Fibroblast of pulmonary artery (primary cell): ENCODE measurements at places on chromosomes 7 and 10.

DNA sequence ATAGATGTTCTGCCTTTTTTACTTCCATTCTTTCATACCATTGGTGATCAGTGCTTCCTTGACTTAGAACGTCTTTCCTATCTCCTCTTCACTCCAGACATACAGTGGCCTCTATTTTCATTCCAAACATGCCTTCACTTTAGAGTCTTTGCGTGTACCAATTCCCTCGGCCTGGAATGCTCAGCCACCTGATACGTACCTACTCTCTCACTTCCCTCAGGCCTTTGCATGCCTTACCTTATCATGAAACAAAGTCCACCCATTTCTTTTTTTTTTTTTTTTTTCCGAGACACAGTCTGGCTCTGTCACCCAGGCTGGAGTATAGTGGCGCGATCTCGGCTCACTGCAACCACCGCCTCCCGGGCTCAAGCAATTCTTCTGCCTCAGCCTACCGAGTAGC is 2.2 kb upstream of the CCNJ start:
- DNase-seq: no peak

DNA sequence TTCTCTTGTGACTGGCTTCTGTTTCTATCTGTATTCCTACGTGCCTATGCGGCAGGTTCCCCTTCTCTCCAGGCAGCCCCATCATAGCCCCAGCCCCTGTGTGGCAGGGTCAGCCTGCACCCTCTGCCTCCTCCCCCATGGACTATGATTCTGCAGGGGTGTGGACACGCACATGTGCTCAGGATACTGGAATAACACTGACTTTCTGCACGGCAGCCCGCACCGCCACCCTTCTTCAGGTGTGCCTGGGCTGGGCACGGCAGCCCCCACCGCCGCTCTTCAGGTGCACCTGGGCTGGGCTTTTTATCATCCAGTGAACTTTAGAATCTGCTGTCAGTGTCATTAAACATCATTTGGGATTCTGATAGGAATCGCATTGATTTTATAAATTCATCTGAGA is 202.6 kb upstream of the PPP2R2D start:
- no peak for DNase-seq

- DNase-seq: no peak
Observed at GRCh38 chr10:108688314-108688713, 1235.0 kb downstream of the XPNPEP1 start.

DNA sequence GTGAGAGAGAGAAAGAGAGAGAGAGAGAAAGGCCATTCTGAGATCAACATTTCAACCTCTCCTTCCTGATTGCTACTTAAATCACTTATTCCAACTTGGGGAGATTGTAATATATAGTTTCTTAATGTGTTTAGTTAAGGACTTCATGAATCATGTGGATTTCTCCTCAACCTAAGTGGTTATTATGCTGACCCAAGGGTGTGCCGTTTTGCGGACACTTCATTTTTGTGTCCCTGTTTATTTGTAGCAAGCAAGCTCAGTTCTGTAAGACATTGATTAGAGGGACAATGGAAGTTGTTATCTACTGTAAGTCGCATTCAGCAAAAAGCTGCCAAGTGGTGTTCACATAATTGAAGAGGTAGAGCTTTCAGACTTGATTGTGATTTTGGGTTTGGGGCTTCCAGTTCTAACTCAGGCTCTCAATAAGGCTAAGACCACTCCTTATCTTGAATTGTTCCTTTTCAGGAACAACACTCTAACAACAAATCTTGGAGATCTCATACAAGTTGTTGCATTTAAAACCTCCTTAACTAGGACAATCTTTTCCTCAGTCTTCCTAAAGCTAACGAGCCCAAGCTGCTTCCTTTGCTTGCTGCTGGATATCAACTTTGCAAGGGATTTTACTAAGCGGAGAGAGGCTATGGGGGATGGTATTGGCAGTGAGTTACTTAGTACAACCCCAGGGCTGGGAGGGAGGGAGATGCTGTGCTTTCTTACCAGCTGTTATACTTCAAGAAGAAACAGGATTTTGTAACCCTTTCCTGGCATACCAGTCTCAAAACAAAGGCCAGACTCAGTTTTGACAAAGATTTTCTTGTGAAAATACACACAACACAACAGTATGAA is 19.8 kb upstream of the COL1A2 start:
- peak; percentile 98 for DNase-seq

GRCh38 chr7:173209-173918 is 19.0 kb upstream of the FAM20C start:
- DNase-seq: no peak

DNA sequence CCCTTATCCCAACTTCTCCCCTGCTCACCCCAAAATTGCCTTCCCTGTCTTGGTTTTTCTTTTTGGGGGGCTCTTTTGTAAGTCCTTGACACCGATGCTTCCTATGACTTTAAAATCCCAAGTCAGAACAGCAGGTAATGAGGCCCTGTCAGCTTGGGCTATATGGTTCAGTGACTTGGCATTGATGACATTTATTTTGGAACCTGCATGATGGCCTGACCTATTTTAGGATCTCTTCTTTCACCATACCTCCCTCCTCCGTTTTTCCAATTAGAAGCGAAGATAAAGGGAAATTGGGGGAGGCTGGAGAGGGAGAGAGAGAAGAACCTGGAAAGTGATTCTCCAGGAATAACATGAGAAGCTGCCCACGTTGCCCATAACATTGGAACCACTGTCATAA is 424.9 kb upstream of the AUTS2 start:
- DNase-seq: no peak

DNA sequence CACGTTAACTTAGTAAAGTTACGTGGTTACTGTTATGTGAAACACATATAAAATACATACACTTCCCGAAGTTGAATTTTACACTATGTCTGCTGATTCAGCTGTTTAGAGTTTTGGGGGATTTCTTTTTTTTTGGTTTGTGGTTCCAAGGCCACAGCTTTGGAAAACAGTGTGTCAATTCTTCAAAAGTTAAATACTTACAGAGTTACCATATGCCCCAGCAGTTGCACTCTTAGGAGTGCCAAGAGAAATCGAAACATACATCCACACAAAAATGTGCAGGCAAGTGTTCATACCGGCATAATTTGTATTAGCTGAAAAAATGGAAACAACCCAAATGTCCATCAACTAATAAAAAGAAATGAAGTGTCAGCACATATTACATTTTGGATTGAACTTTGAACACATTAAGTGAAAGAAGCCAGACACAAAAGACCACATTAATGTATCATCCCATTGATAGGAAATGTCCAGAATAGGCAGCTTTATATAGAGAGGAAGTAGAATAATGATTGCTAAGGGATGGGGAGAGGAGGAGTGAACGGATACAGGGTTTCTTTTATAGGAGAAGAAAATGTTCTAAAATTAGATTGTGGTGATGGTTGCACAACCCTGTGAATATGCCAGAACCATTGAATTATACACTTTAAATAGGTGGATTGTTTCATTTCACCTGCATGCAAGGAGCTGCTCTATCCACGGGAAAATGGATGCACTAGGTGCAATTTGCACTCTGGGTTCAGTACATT is 17.6 kb downstream of the APBB1IP start:
- peak; percentile 5 for DNase-seq

- no peak for DNase-seq
Observed at GRCh38 chr10:24292304-24293293, 83.7 kb downstream of the KIAA1217 start.

DNA sequence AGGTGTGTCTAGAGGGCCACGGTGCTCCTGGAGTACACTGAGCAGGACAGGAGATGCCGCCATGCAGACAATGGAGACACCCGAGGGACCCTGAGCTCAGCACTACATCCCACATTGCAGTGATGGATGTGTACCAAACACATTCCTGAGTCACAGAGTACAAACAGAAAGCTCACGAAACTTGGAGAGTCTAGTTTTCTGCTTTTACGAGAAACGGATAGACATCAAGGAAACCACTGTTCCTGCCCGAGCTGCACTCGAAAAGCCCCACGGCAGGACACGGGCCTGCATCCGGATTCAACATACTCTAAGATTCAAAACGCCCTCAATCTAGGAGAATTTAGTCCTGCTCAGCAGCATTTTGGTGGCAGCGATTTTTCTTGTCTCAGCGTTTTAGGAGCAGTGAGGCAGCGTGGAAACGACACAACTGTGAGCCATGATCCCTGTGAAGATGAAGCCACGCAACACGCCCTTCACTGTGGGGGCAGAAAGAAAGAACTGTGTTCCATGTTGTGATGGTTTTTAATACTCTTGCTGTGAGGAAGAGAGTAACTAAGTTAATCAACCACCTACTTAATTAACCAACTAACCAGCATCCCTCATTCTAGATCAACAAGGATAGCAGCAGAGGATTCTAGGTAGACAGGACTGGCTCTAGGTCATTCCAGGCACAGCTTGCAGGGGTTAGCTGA is 3.2 kb downstream of the TNS3 start:
- DNase-seq: peak; percentile 54

DNA sequence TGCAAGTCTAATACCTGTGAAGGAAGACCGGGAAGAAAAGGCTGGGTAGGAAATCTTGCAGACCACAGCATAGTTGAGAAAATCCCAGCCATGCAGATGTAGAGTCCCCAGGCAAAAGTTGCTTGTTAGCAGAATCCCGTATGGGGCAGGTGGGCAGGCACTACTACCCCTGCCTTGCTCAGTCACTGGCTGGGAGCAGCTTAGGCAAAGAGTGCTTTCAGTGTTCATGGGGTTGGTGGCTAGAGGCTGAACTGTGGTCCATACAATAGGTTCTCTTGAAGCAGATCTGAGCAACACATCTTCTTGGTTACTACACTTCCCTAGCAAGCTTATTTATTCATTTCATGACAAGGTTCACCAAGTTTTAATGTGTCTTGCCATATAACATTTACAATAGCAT is 92.6 kb downstream of the AHCYL2 start:
- no peak for DNase-seq

DNA sequence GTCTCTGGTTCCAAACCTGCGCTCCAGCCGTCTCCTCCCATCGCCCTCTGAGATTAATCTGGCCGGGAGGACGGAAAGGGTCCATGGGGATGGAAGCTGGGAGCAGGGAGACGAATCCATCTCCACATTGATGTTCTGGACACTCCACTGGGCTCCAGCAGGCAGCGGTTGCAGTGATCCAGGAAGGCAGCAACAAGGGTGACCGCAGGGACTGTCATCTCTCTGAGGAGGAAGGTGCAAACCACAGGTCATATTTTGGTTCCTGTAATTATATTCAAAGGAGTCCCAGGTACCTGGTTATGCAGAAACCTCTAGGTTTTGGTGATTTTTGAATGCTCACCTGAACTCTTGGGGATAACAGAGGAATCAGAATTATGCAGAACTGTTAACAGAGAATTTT is 54.8 kb downstream of the EVX1 start:
- no peak for DNase-seq

DNA sequence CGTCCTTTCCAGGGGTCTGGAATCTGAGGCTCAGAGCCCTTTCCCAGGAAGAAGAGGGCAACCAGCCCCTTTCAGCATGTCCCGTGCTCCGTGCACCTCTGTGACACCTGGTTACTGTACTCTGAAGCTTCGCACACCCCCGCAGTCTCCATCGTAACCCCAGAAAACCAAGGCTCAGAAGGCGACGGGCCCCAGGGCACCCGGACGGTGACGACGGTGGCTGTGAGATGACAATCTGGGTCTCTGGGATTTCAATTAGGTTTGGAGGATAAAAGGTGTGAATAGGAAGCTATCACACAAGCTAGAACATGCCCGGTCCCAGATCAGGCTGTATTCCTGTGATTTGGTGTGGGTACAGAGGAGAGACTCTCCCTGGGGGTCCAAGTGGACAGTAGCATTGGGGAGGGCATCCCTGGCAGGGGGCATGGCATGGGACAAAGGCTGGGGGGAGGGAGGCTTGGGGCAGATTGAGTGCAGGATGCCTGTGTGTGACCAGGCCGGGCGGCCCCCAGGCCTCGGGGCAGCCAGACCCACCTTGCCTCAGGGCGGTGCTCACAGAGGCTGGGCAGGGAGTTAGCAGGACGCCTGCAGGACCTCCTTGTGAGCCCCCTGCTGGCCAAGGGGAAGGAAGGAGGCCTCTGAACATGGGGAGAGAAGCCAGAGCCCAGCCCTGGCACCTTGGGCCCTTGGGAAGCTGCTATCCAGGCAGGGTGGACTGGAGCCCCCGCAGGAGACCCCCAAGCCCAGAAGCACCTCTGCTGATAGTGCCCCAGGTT is 23.4 kb upstream of the PSMG3 start:
- DNase-seq: no peak

GRCh38 chr7:37669818-37670217 is 13.7 kb upstream of the GPR141 start:
- no peak for DNase-seq

GRCh38 chr10:79052291-79053080 is 16.3 kb upstream of the ZMIZ1 start:
- peak; percentile 12 for DNase-seq

- peak; percentile 88 for DNase-seq
Observed at GRCh38 chr7:144437370-144438191, 34.1 kb upstream of the NOBOX start.

- DNase-seq: no peak
Observed at GRCh38 chr10:29431711-29432110, 142.8 kb downstream of the LYZL1 start.

- DNase-seq: no peak
Observed at GRCh38 chr7:137342265-137342664, 1.3 kb downstream of the PTN start.

DNA sequence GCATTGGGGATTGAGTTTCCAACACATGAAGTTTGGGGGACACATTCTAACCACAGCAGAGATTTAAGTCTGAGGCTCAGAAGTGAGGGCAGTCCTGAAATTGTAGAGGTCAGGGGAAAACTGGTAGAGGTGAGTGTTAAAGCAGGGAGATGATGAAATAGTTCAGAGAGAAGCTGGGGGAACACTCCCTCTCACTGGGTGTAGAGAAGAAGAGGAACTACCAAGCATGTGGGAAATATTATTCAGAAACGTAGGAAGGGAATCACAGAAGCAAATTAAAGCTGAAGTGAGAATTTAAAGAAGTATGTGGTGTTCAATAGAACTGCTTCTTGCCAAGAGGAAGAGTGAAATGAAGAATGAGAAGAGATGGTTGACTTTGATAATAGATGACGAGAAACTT is 121.5 kb upstream of the FAM3C start:
- DNase-seq: no peak

GRCh38 chr7:140230861-140231770 is 54.3 kb upstream of the KDM7A start:
- DNase-seq: peak; percentile 30

GRCh38 chr10:86440874-86441843 is 74.6 kb upstream of the GRID1 start:
- peak; percentile 80 for DNase-seq

DNA sequence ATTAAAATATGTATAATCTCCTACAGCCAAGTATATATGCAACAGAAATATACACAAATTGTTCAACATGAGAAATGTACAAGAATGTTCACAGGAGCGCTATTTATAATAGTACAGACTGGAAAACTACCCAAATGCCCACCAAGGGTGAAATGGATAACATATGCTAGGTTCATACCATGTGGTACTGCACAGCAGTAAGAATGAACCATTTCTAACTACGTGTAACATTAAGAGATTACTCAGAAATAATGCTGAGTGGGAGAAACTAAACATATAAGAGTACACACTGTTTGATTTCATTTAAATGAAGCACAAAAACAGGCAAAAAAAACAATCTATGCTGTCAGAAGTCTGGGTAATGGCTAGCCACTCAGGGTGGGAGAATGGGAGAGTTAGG is 45.8 kb downstream of the RNLS start:
- DNase-seq: no peak
